ENCODE measurements at places on chromosomes 1 and 21.

DNA sequence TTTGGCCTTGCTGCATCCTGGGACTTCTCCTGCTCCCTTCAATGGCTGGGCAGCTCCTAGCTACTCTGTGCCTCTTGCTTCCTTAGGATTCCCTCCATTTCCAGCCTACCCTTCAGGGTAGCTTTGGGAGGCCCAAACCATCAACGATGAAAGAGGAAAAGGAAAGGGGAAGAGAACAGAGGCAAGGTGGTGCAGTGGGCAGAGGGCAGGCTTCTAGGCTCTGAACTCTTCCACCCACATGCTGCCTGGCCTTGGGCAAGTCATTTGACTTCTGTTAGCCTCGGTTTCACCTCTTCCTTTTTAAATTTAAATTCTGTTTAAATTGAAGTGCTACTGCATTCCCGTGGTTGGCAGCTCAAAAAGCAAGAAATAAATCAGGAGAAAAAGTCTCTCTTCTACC is 5.7 kb upstream of the PPM1J start:
- no peak for DNase-seq

GRCh38 chr1:242454262-242455051 is 70.0 kb downstream of the PLD5 start:
- DNase-seq, result peak; percentile 25

DNA sequence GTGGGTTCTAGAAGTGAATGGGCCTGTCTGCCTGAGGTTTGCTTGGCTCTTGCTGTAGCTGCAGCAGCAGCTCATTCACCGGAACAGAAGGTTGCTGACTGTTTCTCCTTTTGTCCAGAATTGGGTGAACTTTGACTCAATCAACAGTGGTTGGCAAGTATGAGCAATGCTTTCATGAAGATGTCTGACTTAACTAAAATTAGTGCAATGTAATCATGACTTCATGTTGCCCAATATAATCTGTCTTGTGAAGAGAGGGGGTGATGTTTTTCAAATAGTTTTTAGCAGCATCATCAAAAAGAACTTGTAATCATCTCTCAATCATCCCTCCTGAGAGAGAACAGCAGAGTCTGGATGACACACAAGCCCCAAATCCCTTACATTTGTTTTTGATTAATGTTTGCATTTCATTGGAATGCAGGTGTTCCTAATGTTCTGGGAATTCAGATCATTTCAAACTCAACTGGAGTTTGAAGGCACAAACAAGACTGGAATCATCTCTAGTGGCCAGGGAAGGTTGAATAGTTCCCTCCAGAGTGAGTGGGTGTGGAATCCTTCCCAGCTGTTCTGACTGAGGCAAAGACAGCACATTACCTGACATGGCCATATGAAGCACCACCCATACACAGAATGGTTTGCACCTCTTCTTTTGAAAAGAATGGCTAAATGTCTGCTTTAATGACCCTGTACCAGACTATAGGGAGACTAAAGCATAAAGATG is 82.9 kb downstream of the HLX start:
- DNase-seq, result no peak

GRCh38 chr1:19028110-19028509 is 71.6 kb upstream of the IFFO2 start:
- DNase-seq, result no peak

DNA sequence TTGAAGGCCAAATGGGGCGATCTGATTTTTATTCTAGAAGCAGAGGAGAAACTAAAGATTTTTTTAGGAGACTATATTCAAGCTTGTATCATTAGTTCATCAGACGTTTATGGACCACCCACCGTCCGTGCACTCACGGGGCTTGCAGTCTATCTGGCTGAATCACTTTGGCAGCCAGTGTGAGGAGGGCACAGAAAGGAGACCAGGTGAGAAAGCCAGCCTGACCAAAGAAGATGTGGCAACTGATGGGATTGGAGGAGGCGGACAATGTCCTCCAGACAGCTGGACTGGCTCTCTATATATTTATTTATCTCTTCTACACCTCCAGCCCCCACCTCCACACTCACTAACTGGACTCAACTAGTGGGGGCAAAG is 822 bp upstream of the ELOVL1 start:
- DNase-seq, result no peak

- DNase-seq, result no peak
Observed at GRCh38 chr1:48017716-48018115, 20.5 kb upstream of the TRABD2B start.

- DNase-seq, result no peak
Observed at GRCh38 chr1:151238467-151238739, 16.1 kb upstream of the PSMD4 start.

GRCh38 chr1:15364740-15365139 is 44.9 kb upstream of the EFHD2 start:
- no peak for DNase-seq

- no peak for DNase-seq
Observed at GRCh38 chr21:26443291-26443690, 129.8 kb downstream of the CYYR1 start.

- no peak for DNase-seq
Observed at GRCh38 chr21:16468184-16468583, 738.4 kb downstream of the USP25 start.

DNA sequence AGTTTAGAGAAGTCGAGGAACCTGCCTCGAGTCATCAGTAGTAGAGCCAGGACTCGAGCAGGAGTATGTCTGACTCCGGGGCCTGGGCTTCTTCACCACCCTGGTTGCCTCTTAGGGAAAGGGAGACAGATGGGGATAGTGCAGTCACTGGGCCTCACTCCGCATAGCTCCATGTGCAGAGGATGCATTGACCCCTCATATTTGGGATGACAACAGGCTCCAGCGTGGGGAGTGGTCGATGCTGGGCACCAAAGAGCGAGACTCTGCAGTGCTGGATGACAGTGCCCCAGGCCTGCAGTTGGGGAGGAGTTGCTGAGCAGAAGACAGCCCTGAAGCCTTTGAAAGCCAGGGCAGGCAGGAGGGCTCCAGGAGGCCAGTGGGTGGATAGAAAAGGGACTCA is 20.8 kb upstream of the TENT5C start:
- DNase-seq, result no peak

DNA sequence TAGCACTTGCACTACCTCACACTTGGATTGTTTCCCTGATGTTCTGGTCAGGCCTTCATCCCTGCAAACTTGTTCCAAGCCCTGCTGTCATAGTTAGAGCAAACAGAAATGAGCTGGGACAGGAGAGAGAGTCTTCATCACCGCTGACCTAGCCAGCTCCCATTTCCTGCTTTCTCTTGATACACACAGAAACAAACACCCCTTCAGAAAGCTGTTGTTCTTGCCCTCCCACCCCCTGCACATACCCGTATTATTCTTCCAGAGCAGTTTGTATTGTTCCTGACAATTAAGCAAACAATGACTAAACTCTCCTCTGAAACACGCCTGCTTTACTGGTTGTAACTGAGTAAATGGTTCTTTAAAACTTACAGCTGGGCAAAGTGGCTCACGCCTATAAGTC is 2.9 kb upstream of the SYT2 start:
- DNase-seq, result no peak

DNA sequence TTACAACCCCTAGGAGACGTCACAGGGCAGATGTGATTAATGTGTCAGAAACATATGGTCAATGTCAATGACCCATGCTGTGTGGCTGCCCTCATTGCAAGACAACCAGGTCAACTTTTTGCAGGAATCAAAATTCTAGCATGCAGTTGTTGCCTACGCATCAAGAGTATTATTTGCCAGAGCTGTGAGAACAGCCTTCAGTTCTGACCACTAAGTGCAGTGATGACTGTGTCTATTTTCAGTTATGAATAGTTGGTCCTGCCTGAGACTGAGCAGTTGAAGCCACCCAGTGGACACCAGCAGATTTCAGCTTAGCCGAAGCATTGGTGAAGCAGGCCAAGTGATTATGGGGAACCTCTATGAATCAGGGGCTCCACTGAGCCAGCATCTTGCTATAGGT is 47.3 kb downstream of the LYPLAL1 start:
- no peak for DNase-seq

DNA sequence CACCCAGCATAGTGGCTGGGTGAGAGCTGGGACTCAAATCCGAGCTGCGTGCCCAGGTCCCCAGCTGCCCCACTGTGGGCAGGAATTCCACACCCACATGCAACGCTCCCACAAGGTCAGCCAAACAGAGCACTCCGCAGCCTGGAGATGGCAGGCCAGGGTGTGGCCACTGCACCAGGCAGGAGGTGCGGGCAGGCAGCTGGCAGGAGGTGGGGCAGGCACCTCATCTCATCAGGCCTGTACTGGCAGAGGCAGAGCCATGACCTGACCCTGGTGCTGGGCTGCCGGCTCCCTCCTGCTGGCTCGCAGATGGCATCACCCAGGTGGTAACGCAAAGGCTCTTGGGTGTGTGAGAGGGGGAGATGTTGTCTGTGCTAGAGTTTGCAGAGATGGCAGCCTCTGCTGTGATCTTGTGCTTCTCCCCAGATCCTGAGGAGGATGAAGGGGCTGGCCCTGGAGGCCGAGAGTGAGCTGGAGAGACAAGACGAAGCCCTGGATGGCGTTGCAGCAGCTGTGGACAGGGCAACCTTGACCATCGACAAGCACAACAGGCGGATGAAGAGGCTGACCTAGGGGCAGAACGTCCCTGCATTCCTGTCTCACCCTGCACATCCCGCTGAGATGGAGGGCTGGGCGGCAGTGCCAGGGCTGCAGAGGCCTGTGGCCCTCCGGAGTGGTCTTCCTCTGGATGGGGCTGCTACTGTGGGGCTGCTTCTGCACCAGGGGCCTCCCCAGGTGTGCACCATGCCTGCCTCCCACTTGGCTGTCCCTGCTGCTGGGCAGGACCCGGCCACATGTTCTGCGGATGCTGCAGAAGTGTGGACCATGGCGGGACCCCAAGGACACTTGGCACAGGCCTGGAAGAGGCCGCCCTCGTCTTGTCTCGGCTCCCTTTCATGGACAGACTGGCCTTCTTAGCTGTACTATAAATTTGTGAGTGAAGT is 35.1 kb upstream of the PRSS38 start:
- no peak for DNase-seq

DNA sequence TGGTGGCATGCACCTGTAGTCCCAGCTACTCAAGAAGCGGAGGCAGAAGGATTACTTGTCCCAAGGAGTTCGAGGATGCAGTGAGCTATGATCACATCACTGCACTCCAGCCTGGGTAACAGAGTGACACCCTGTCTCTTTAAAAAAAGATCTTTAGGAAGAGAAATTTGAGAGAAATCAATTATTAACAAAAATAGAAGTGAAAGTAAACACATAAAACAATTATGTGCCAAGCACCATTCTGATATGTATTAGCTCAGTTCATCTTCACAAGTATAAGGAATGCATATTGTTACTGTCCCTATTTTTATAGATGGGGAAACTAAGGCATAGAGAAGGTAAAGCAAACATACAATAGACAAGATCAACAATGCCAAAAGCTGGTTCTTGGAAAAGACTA is 48.1 kb downstream of the MATN1 start:
- DNase-seq, result no peak

- no peak for DNase-seq
Observed at GRCh38 chr1:212622467-212622866, 13.9 kb downstream of the ATF3 start.

- DNase-seq, result no peak
Observed at GRCh38 chr1:221709854-221710253, 32.0 kb downstream of the DUSP10 start.

DNA sequence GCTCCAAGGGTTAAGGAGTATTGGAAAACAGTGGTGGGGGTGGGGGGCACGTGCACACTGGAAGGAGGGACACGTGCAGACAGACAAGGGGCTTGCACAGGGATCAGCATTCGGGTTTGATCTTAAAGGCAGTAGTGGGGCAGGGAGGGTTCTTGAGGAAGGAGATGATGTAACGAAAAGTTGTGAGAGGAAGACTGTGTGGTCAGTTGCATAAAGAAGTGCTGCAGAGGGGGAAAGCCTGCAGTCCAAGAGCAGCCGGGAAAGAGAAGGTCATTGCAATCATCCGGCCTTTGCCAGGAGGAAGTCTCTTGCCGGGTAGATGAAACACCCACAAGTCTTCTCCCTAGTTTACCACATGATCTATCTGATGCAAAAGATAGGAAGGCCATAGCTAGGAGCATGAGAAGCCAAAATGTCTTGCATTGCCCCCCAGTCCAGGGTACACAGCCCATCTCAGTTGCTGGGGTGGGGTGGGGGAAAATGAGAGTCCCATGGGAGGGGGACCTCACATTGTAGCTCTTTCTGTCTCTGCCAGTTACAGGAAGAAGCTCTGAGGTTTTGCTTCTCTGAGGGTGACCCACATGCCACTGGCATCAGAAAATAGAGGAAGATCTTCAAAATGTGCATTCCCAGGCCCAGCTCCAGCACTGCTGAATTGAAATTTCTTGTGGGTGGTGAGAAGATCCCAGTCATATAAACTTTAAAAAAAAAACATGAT is 202.5 kb upstream of the RAB4A start:
- no peak for DNase-seq

GRCh38 chr21:42618707-42619102 is 34.7 kb upstream of the PDE9A start:
- DNase-seq, result no peak

DNA sequence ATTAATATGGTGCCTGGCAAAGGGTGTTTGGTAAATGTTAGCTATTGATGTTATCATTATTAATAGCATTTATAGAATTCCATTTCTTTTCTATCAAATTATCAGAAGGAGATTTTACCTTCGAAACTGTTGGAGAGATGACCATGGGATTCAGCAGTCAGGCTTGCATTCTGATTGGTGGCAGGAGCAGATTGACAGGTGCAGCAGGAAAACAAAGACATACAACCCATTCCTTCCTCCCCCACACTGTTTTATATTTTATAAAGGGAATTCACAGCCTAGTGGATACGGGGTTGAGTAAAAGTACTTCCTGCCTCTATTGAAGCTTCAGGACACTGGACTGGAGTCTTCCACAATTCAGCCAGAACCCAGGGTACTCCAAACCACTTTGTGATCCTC is 55.1 kb upstream of the SYT14 start:
- DNase-seq, result no peak

- DNase-seq, result no peak
Observed at GRCh38 chr21:21631961-21632360, 633.8 kb downstream of the NCAM2 start.

DNA sequence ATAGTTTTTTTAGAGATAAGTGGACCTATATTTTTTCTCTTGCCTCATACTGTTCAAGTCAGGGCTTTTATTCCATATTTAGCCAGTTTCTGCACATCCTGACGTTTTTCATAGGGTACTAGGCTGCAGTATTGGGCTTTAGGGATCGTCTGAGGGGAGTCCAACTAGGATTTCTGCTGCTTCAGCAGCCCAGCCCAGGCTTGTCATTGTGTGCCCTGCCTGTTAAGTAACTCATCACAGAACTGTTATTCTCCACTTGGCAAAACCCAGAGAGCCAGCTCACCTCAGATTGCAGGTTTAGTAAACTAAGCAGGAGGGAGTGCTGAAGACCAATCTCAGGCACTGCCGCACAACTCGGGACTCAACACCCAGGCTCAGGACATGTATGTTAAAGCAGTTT is 2.8 kb downstream of the GALNT2 start:
- DNase-seq, result no peak

Measured in HuH-7 (cell line).